ENCODE measurements at places on chromosomes 6 and 20.

DNA sequence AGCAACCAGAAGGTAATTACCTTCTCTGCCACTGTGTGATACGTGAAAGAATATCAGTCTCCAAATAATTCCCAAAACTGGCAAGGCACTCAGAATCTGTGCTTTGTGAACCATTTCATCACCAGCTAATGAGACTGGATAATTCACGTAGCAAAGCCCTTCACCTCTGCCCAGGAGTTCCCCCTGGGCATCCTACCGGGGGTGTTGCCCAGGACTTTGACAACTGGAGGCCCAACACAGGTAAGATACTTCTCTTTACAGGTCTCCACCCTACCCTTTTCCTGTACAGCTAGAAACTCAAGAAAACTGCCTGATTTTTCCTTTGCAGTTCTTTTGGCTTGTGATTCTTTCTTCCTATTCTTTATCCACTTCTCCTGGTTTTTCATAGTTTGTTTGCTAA is 2.7 kb upstream of the CD24 start:
- DNase-seq = no peak

DNA sequence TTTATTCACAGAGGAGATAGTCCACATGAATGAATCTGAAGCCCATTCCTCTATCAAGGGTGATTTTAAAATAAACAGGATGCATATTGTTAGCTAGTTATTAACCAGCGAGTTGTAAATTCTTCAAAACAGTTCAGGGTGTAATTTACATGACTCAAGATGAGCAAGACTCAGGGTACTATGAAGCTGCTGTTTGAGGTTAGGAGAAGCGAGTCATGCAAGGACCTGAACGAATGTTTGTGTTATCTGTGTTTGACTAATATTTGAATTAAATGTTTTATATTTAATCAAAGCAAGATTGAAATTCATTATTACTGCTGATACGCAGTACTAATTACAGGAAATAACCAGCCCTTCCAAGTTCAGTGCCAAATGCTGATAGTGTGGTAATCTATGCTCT is 191.1 kb downstream of the SAMD5 start:
- DNase-seq = no peak

DNA sequence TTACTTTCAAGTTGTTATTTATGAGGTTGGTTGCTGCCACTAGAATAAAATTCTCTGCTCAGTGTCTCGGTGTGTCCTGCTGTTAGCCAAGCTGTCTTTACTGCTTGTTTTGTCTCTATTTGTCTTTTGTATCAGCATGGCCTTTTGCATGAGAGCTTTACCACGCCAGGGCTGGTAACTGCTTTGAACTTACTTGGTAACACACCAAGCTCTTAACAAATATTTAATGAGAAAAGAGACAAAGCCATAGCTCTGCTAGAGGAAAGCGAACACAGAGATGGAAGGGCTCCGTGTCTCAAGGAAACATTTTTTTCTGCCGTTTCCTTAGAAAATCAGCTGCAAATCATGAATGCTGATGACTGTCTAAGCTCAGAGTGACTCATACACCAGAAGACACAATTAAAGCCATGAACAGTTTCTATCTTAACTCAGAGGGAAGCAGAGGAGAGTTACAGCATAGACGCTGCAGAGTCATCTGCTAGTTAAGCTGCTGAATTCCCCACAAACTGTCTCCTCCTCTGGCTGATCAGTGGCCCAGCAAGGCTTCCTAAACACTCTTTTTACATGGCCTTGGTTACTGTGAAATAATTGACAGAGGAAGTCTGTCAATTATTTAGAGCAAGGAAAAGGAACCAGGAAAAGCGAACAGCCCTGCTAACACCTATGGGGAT is 44.8 kb downstream of the AGPAT4 start:
- DNase-seq = no peak

DNA sequence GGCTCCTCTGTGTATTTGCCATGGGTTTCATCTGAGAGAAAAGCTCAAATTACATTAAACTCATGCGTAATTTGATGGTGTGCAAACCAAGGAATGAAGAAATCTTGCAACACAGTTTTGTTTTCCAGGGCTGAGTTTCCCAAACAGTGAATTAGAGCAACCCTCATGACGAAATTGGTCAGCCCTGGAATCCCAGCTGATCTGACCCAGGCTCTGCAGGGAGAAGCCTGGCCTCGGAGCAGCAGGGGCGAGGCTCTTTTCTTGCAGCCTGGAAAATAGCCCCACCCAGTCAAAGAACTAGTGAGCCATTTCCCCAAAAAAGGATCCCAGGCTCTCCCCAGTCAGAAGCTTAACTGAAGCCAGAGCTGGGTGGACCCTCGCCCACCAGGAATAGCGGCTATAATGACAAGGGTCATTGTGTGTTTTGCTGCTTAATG is 107.3 kb upstream of the SNX9 start:
- DNase-seq = no peak

DNA sequence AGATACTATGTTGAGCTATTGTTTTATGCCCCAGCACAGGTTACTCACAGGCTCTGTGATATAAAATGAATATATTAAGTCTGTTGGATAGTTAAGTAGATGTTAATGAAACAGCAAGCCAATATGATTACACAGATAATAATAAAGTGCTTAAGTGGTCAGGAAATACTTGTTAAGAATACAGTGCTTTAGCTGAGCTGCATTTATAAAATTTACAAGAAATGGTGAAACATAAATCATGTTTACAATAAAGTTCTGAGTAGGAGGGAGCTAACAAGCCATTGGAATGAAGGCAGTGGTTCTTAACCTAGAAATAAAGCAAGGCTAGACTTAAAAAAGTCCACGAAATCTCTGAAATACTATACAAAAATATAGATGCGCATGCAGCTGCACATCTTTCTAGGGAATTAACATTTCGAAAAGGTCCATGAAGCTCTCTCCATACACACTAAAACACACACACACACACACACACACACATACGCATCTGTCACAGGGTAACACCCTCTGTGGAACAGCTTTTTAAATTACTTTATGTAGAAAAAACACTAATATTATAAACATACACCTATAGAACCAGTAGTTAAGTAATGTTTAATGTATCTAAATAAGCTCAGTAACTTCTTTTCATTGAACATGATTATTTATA is 87.3 kb downstream of the COL9A1 start:
- DNase-seq = no peak

- DNase-seq = peak; percentile 29
These were observed 24.0 kb downstream of the MTFR2 start for GRCh38 chr6:136226027-136226673.

- DNase-seq = no peak
These were observed 76.6 kb upstream of the CST7 start for GRCh38 chr20:24872291-24873024.

GRCh38 chr6:24710519-24711303 is 8.2 kb downstream of the C6orf62 start:
- DNase-seq = no peak

- DNase-seq = no peak
These were observed 42.3 kb downstream of the FUT9 start for GRCh38 chr6:96058082-96058481.

DNA sequence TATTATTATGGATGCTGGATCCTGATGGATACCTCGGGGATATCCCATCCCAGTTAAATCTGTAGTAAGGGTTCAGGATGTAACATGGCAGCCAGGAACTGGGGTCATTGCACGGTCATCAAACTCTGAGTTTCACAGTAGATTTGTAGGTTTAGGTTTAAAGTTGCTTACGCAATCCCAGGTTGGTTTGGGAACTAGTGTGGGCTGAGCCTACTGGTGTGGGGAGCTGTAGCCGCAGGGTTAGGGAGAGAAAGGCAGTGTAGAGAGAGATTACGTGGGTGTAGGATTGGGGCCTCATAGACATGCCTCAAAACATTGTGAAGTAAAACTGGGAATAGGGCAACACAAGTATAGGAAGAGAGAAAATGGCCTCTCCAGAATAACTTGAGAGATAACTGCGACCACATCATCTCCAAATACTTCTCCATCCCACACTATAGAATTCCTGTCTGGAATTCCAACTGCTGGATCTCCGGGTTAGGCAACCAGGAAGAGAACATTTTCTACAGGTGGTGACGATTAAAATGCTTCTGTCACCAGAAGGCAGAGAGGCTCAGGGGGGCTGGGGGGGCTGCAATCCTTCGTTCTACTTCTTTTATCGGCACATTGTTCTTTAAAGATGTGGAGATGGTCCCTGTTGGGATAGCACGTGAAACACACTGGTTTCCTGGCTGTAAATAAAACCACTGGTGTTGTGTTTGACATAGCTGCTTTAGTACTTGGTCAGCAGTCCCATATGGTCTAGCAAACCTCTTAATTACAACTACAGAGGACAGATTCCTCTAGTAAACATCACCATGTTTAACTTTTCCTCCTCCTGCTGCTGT is 44.9 kb upstream of the TMEM170B start:
- no peak for DNase-seq

- DNase-seq = peak; percentile 47
These were observed 52.9 kb upstream of the MLN start for GRCh38 chr6:33856655-33857054.

GRCh38 chr20:47141941-47142773 is 214.3 kb downstream of the ZMYND8 start:
- DNase-seq = no peak

- DNase-seq = no peak
These were observed 128.7 kb downstream of the SIM1 start for GRCh38 chr6:100335991-100336390.

- DNase-seq = no peak
These were observed 19.1 kb downstream of the VSTM2L start for GRCh38 chr20:37922016-37922415.

DNA sequence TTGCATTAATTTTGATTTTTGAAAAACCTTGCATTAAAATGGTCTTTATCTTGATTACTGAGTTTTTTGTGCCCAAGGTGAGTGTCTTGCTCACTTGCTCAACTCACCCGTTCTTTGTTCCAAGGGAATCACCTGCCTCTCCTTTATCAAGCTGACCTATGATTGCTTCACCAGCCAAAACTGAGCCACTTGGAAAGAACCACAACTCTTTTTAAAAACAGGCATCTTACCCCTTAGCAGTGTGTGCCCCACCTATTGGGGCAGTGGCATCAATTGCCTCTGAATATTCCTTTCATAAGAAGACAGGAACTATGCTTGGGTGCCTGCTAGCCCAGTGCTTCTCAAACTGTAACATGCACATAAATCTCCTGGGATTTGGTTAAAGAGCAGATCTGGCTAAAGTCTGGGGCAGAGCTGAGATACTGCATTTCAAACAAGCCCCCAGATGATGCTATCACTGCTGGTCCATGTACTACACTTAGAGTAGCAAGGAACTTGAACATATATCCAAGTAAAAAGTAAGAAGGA is 3.3 kb upstream of the STK38 start:
- no peak for DNase-seq

DNA sequence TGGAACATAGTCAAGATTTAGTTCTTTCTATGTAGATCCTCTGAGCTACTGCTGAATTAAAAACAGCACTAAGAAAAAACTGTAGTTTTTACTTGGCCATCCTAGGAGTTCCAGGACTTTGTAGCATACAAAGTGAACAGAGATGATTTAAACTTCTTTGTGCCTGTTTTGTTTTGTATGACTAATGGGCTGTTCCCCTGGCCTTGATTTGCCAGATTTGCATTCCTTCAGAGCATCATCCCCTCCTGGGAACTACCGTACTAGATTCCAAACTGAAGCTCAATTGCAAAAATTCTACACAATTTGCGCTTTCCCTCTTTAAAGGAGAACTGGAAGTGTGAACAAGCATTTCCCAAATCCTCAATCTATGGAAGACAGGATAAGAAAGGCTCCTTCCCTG is 23.1 kb downstream of the ACOT13 start:
- DNase-seq = no peak
